ENCODE measurements at places on chromosomes 3 and 15.

- no peak for DNase-seq
Measured at GRCh38 chr3:24886501-24886900, 391.9 kb upstream of the THRB start.

GRCh38 chr3:57057351-57057750, 3.1 kb upstream of the SPATA12 start:
- no peak for DNase-seq

DNA sequence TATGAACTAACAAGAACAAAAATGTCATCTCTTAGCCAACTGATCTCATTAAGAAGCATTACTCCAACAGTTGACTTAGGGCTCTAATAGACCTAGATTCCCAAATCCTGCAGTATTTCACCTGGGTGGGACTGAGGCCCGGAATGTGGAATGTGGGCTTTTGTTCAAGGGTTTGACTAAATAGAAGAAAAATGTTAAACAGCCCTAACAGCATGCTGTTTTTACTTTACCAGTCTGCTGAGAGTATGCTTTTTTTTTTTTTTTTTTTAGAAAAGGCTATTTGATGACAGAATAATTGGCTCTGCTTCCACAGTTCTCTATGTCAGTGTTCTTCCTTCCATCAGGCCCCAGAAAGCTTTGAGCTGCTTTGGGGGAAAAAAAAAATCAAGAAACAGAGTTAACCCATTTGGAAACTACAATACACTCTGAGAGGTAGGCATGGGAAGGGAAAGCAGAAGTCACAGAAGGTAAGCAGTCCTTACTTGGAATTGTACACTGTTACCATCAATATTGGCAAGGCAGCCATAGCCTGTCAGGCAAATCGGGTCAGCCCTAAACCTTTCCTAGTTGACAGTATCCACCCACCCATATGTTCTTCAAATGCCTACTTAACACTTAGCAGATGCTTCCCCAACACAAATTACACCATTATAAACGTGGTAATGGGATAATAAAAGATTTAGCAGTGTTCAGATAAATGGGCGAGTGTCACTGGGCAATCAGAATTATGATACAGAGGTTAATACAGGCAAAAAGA, 224.2 kb downstream of the CNTN3 start:
- no peak for DNase-seq

- no peak for DNase-seq
Measured at GRCh38 chr15:78540871-78541743, 863 bp downstream of the PSMA4 start.

- no peak for DNase-seq
Measured at GRCh38 chr3:84601303-84601702, 357.5 kb upstream of the CADM2 start.

DNA sequence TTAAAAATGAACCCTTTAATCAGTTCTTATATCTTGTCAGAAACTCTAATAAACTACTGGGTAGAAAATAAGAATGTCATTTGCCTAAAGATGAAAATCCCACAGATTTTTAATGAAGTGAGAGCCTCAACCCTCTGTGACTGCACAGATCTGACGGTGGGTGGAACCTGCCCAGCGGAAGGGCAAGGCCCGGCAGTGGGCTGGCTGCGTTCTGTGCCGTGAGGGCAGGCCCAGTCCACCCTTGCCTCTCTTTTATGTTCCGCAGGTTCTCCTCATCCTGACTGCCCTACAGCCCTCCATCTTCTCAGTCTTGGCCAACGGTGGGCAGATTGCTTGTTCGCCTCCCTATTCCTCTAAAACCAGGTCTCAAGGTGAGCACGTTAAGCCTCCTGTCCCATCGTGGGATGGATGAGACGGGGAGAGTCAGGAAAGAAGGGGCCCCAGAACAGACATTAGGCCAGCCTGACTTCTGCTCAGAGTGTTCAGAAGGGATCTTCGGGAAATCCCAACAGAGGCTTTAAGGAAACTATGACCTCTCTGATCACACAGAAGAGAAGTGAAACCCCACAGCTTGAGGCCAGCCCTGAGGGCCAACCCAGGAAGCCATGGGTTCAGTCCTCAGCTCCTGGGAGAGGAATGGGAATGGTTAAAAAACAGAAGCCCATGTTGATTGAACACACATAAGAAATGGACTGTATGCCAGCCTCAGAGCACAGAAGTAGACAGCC, 16.0 kb downstream of the SLC51A start:
- no peak for DNase-seq

DNA sequence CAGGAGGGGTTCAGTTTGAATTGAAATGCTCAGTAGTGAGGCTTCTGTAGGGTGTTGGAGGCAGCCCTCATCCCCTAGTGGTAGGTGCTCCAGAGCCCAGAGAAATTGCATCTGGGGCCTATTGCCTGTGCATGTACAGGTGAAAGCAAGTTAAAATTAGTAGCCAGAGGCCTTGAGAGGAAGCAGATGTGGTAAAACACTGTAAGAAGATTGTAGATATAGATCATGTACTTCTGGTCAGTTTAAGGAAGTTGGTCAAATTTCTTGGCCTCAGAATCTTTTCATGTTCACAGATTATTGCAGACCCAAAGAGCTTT, 34.6 kb downstream of the IGSF10 start:
- no peak for DNase-seq

- DNase-seq: no peak
Measured at GRCh38 chr3:126351086-126351770, 6.0 kb downstream of the KLF15 start.

DNA sequence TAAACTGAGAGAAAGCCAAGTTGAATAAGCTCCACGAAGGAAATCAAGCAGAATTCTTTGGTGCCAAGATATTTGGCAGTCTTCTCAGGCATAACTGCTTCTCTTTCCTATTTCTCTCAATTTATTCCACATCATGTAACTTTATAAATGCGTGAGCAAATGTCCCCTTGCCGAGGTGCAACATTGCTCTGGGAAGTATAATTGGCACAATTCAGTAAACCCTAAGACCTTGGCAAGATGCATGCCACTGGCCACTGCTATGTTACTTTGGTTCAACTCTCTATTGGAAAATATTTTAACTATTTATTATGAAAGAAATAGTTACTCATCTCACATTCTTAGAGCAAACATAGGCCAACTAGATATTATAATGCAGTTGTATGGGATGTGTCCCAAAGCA, 170.2 kb downstream of the SUCNR1 start:
- no peak for DNase-seq

DNA sequence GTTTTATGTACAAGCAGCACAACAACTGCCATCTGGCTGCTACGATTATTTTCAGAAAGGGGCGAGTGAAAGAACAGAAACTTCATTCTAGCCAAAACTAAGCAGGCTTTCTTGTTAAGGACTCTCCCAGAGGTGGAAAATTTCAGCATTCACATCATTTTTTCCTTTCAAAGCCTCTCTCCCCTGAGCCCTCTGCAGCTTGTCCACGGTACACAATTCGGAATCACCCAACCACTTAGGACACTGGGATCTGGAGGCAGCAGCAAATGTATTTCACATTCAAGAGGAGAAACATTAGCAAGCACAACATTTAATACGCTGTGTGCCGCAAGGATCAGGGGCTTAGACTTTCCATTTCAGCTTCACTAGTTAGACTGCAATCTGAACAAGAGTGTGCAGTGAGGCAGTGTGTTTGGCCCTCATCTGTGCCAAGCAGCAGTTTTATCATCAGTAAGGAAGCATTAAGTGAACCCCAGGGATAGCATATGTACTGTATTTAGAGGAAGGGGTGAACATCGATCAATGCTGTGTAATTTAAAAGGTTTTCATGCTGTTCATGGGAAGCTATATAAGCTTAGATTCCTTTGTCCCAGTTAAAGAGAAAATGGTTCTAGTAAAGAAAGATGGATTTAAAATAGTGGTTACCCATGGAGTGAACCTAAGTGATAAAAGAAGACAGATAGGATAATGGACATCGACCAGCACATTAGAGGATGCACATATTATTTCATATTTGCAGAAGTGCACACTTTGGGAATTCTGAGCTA, 504.9 kb downstream of the TBL1XR1 start:
- no peak for DNase-seq

DNA sequence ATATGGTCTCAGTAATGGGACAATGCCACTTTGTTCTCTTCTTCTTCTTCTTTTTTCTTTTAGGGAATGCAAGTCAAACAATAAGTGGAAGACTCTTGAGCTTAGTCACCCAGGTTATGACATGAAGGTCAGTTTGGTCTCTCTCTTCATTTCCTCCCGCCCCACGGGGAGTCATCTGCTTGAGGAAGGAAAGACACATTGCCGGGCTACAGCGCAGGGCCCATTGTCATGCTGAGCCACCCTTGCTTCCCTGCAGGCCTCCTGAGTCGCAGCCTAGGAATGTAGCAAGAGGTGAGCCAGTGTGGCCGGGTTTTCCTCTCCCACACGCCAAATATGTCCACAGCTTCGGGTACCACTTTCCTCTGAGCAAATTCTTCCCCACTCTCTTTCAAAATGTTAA, 47.6 kb downstream of the RAP2B start:
- no peak for DNase-seq

GRCh38 chr15:66982250-66982649, 83.2 kb upstream of the SMAD3 start:
- DNase-seq: no peak

GRCh38 chr3:47877290-47877689, 74.4 kb downstream of the DHX30 start:
- DNase-seq: no peak

DNA sequence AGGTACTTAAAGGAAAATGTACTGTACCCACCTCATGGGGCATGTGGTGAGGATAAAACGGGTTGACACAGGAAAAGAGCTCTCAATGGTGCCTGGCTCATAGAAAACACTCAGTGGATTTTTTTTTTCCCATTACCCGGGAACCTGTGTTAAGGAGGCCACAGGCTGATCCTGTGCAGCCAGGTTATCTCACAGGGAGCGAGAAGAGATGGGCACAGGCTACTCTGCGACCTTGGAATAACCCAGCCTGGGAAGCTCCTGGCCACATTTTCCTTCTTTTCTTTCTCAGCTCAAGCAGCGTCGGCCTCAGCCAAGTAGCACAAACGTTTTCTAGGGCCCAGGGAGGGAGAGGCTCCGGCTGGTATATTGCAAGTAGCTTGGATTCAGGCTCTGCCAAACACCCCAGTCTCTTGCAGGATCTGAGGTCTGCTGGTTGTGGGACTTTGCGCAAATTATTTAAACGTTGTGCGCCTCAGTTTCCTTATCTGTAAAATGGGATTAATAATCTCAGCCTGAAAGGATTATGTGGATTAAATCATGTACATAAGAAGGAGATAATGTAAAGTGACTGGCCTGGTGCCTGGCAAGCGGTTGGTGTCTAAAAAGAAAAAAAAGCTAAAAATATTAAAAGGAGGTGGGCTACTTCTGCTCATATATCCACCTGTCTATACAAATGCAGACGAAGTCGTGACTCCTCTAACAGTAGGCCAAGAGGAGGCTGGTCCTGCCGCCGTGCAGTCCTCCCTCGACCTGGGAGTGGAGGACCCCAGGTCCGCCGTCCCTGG, 2.2 kb downstream of the FURIN start:
- DNase-seq: no peak

DNA sequence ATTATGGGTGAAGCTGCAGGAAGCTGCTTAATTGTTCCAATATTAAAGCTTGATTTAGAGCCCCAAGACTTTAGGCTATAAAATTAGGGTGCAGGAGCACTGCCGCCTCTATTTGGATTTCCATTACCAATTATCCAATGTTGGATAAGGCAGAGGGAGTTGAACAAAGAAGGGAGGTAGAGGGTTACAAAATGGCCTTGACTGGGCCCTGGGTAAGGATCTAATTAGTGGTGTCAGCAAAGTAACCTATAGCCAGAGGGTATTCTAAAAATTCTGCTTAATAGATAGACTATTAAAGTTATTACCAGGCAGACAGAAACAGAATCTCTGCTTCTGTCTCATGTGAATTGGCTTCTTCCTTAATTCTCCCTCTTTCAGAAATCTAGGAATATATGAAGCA, 50.3 kb upstream of the DPPA4 start:
- DNase-seq: no peak

- DNase-seq: no peak
Measured at GRCh38 chr15:83200162-83200561, 7.5 kb downstream of the HDGFL3 start.

DNA sequence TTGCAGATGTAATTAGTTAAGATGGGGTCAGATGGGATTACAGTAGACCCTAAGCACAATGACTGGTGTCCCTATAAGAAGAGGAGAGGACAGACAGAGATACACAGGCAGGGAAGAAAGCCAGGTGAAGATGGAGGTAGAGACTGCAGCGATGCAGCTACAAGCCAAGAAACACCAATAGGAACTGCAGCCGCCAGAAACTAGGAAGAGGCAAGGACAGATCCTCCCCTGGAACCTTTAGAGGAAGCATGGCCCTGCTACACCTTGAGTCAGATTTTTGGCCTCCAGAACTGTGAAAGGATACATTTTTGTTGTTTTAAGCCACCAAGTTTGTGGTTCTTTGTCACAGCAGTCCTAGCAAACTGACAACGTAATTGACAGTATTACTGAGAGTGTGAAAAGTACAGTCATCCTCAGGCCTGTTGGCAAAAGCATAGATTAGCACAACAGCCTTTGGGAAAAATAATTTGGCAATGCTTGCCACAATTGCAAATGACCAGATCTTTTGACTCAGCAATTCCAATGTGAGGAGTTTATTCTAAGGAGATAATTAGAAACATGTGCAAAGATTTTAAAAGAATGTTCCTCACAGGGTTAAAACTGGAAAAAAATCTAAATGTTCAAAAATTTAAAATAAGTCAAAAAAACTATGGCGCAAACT, 82.6 kb upstream of the TJP1 start:
- DNase-seq: no peak

- DNase-seq: no peak
Measured at GRCh38 chr15:39668457-39668856, 87.6 kb downstream of the THBS1 start.

DNA sequence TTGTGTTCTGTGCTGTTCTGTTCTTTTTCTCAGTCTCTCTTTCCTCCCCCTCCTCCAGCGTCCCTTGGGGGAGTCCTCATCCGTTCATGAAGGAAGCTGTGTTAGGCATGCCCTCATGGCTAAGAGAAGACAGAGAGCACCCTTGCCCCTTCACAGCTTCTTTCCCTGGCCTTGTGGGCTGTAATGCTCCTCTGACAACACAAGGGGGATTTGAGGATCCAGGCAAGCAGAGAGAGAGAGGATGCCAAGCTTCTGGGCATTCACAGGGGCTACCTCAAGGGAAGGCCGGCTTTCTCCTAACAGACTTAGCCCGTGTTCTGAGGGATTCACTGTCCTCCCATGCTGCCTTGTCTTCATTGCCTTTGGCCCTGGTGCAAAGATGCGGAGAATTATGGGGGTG, 389.5 kb downstream of the LRTM1 start:
- DNase-seq: no peak

DNA sequence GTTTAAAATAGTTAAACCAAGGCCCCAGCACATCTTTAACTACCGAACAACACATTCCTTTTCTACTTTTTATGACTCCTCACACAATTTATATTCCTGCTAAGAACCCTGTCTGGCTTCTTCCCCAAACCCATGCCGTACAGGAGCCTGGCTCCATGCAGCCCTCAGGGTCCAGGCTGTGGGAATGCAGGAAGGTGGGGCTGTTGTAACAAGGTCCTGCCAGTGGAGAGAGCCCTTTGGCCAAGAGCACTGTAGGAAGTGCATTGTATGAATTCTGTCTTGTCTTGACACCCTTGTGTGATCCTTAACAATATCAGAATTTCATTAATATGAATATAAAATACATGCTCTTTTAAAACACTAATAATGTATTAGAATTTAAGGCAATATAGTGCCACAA, 563.8 kb downstream of the TBL1XR1 start:
- DNase-seq: no peak

GRCh38 chr3:132189601-132190000, 127.6 kb upstream of the ACP3 start:
- DNase-seq: no peak

- DNase-seq: no peak
Measured at GRCh38 chr3:66177026-66177425, 43.8 kb upstream of the SLC25A26 start.
